HT1080 (cell line): ENCODE measurements at places on chromosomes 13 and 19.

DNA sequence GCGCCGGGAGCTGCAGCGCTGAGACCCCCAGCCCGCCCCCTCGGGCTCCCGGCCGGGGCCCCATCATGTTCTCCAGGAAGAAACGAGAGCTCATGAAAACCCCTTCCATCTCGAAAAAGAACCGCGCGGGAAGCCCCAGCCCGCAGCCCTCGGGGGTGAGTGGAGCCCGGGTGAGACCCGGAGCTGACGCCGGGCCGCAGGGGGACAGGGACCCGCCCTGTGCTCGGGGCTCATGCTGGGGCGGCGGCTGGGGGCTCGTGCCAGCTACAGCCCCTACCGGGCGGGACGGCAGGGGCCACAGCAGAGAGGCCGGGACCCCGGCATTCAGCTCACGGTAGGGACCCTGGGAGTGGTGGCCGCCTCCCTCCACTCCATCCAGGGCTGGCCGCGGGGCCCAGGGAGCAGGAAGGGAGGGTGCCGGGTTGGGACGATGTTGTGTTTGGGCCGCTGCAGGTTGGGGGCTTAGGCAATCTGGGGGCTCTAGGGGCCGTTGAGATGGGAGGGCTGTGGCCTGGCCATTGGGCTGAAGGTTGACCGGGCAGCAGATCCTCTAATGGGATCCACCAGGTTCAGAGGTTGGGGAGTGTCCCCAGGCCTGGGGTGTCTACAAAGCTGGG, 482 bp downstream of the ARHGAP45 start:
- DNase-seq, result no peak

GRCh38 chr13:77388944-77389624, 62.2 kb upstream of the MYCBP2 start:
- DNase-seq, result no peak

DNA sequence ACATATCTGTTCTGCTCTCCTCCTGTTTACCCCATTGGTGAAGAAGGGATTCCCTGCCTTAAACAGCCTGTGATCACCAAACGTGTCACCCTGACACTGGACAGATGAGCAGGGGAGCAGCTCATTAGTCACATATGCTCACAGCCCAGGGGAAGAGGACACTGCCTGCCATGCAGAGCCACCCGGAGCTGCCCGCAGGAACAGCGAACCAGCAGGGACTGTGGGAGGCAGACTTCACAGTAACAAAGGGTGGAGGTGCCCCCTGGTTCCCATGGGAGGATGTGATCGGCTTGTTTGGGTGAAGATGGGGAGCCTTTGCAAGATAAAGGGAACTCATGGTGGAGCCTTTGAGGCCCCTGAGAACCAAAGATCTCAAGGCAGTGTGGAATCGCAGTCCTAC, 88.6 kb upstream of the FARP1 start:
- DNase-seq, result no peak

DNA sequence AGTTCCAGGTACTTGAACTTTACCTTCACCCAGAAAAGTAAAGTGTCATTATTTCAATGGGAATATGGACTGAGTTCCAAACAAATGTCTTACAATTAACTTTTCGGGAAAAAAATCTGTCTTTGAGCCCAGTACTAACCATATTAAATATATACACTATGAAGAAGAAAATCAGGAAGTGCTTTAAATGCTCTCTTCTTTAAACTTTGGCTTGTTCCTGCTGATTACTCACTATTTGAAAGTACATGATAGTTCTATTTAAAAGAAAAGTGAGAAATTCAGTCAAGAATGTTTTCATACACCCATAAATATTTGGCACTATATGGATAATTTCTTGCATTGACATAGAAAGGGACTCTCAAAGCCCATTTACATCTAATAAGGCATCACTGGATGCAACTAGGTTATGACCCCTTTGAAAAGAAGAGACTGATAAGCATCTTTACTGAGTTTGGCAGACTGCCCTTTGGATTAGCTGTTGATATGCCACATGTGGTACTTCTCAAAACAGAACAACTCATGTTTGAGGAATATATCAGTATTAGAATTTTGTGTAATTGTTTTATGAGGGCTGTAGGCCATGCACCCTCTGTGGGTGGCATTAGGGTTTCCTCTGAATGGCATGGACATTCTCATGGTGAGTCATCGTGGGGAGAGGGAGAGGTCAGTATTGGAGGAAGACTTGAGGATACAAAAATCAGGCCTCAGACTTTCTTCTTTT, 25.0 kb upstream of the VWA8 start:
- DNase-seq, result peak; percentile 40

- no peak for DNase-seq
These were observed 2.1 kb downstream of the CEBPA start for GRCh38 chr19:33300009-33300893.

DNA sequence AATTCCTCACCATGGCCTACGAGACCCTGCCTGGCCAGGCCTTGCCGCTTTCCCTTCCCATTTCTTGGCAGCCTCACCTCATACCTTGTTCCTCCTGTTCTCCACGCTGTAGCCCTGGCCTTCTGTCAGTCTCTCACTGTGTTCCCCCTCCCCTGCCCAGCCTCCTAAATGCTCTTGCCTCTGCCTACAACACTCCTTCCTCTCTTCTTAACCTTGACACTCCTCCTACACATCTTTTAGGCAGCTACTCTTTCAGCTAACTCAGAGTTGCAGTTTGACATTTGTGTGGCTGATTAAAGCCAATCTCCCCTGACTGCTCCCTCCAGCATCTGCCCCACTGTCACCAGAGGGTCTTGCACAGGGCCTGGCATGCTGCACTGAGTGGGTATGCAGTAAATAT, 150.8 kb downstream of the FLT1 start:
- DNase-seq, result no peak

GRCh38 chr13:113076681-113077401, 28.8 kb upstream of the F7 start:
- DNase-seq, result no peak

- no peak for DNase-seq
These were observed 2.7 kb upstream of the ZNF345 start for GRCh38 chr19:36847968-36848367.

- DNase-seq, result no peak
These were observed at the start of gene PNMA8B for GRCh38 chr19:46495786-46496099. Gene PNMA8B, minus strand, starts transcription at chr19:46495867. Its CDS starts 402 bp downstream, at chr19:46495465.
